ENCODE measurements at places on chromosomes 5 and 9.

DNA sequence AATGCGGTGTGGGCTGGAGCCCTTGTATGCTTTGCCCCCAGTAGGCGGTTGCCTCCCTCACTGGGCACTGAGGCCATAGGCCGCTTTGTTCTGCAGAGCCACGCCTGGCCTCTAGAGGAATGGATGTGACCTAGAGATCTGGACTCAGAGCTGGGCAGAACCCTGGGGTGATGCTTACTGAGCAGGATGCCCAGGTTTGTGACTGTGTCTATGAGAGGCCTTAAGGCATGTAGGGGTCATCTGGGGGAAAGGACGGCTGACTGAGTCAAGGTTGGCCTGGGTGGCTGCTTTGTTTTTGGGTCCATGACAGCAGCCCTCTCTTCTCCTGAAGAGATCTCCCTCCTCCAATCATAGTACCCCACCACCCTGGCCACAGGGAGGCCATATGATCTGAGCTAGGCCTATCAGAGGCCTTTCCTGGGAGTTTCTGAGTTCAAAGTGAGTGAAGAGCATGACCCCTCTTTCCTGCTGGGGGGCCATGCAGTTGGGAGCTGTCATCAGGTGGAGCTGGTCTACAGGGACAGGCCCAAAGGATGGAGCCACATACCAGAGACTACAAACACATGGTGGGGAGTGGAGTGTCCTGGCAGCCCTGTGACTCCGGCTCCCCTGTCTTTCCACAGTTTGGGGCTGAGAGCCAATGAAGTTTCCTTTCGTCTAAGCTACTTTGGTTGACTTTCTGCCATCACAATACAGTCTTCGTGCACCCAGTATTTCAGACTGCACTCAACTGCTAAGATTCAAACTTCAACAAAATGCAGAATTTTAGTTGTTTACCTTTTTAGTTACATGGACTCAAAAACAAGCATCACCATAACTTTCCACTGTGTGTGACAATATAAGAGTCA, 165.4 kb downstream of the AUH start:
- DNase-seq, result no peak

- peak; percentile 10 for DNase-seq
These were observed 637.6 kb upstream of the SGCD start for GRCh38 chr5:155689406-155689805.

DNA sequence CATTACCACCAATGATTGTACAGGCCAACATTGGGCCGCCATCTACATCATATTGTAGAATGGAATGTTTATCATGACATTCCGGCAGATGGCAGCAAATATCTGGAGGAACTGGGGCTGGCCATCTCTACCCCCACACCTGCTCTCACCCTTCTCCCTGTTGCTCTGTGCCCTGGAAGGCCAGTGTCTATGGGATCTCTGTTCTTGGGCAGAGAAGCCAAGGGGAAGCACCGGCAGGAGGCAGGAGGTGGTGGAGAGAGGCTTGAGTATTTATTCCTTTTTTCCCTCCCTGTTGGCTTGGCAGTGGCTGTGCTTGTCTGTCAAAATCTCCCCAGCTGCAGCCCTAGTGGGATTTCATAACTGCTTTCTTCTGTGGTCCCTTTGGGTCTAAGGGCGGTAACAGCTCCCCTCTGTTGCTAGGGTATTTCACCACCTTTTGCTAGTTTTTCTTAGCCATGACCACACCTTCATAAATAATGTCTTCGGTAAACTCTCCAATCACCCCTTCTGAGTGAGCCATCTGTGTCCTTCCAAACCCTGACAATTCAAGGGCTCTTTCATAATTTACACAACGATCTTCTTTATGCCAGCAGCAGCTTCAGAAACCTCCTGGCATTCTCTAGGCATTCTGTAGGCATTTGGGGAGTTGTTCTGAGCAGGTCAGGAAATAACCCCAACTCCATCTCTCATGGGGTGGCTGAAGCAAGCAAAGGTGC, 225.8 kb downstream of the MELK start:
- DNase-seq, result peak; percentile 56

DNA sequence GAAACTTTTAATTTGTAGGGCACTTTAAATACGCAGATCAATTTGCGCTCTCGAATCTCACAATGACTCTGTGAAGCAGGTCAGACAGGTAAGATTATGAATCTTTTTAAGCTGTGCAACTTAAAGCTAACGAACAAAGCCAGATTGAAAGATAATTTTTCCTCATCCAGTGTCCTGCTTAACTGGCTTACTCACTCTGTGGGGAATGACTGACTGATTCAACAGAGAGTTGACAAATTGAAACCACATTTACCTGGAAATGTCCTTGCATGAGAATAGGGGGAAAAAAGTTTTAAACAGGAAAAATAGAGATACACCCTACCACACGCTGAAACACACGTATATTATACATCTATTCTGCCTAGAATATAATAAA, 187.9 kb downstream of the MAN2A1 start:
- DNase-seq, result no peak

- DNase-seq, result no peak
These were observed 193.1 kb downstream of the MEF2C start for GRCh38 chr5:88689668-88690408.

DNA sequence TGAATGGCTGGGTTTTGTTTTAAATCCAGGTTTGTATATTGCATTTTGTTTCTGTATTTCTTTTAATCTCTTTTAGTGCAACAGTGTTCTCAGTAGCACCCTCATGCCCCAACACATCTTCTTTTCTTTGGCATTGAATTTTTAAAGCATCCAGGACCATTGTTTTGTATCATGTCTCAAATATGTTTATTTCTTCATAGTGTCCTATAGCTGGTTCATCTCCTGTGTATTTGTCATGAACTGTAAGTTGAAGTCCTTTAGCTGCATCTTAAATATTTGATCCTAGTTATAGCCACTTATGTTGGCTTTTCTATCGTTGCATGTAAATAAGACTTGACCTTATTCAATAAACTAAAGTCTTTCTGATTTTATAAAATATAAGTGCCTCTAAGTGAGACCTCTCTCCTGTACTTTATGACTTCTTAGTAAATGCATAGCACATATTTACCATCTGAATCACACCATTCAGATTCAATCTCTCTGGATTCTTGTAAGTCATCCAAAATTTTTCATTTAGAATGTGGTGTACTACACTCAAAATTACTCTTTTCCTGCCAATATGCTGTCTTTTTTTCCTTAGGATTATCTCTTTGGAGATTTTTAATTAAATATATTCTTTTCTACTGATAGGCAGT, 21.0 kb upstream of the ERCC6L2 start:
- no peak for DNase-seq

DNA sequence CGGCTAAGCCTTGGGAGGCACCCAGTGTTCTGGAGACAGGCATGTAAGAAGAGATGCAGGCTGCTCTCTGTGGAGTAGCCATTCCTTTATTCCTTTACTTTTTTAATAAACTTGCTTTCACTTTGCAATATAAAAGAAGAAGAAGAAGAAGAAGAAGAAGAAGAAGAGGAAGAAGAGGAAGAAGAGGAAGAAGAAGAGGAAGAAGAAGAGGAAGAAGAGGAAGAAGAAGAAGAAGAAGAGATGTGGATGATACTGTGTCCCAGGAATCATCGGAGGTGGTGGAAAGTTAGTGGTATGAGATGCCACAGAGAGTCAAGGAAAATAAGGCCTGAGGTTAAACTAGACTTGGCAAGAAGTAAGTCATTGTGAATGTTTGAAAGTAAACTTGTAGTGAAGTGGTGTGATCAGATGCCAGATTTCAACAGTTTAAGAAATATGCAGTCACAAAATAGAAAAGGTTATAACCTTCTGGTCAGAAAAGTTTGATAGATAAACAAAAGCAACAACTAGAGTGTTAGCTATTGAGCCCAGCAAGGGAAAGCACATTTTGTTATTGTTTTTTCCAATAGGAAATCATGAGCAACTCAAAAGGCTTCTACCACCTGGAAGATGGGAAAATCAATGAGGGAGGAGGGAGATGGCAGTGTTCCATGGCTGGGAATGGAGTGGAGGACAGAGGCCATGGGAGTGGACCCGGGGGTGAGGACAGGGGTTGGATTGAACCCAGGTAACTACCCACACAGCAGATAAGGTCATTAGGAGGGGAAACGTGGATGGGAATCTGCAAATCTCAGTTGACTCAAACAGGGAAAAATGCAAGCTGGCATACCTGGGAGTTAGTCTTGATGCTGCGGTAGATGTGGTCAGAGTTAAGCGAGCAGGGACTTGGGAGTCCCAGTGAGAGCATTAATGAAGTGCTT, 16.8 kb downstream of the AOPEP start:
- no peak for DNase-seq

- DNase-seq, result no peak
These were observed 293.0 kb upstream of the CDH12 start for GRCh38 chr5:23146183-23146582.

DNA sequence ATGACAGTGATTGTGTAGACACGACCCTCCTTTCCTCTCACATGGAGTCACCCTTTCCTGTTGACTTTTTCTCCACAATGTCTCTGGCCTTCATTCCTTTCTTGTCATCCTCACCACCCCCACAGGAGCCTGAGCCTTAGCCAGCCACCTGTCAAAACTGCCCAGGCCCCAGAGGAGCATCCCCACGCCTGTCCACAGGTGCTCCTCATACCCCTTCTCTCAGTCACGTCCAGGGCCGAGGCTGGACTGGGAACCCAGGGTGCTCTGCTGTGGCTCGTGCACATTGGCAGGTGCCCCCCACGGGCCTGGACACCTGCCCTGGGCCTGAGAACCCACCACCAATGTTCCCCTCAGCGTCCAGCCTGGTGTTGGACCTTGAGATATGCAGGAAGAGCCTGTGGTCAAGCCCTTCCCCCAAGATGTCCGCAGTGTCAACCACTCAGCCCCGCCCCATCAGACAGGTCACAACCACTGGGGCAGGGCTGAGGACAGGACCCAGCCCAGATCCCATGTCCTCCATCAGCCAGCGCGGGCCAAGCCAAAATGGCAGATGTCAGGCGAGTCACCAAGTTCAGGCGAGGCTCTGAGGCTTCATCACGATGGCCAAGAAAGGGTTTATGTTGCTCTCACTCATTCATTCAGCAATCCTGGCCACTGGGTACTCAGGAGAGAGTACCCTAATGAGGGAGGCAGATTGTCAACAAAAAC, 65.8 kb upstream of the STXBP1 start:
- no peak for DNase-seq

GRCh38 chr5:97618721-97619120, 435.7 kb upstream of the RIOK2 start:
- no peak for DNase-seq

DNA sequence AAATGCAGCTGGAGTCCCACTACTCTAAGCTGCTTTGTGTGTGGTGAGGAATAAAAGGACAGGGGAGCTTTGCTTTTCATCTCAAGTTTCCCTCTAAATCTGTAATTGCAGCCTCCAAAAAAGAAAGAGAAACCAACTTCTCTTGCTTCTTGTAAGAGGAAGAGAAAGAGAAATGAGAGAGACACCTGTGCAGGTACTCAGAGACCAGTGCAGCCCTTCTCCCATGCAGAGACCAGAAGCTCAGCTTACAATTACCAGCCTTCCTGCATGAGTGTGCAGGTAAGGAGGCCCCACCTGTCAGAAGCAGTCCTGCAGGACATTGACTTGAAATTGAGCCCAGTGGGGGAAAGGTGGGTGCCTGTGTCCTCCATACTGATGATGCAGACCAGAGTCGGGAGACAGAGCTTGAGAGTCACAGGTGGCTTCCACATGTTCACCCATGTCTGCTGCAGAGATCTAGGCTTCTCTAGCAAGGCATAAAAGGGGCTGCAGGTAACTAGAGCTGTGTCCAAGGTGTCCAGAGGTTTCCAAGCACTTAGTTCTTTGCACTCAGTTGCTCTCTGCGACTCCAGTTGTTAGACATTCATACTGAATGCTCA, 15.3 kb upstream of the MED10 start:
- DNase-seq, result no peak

DNA sequence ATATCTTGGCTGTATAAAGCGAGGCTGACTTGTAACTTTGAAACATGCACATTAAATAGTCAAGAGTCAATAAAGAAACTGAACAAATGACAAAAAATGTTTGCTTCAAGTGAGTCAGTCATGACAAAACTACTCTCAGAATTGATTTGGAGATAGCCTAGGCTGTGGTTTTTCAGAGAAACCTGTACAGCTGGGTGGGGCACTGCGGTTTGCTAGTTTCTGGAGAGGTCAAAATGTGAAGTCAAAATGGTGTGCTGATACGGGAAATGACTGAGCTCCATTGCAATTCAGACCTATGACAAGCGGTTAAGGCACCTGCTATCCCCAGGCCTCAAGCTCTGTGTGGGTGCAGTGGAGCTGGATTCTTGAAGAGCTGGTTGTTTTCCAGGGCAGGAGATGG, 10.3 kb upstream of the CD180 start:
- no peak for DNase-seq

DNA sequence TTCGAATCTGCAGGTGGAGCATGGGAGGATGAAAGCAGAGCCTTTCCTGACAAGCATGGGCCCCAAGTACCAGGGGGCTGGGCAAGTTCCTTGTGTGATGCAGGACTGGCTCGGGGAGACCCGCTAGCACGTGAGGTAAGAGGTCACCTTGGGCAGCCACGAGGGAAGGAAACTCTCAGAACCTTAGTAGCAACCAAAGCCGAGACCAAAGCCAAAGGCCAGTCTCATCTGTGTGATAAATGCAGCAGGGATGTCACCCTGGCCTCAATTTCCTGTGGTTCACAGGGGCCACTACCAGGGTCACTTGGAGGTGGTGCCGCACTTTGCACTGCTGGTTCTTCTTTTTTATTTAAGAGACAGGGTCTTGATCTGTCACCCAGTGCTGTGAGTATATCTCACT, 39.5 kb downstream of the PRRT1B start:
- no peak for DNase-seq

- DNase-seq, result peak; percentile 89
These were observed at the start of gene GRHPR for GRCh38 chr9:37422289-37423104. GRHPR (plus strand) TSS chr9:37422696; CDS start chr9:37422751, 55 bp downstream.

- no peak for DNase-seq
These were observed 165.1 kb downstream of the PLK2 start for GRCh38 chr5:58294598-58295305.

DNA sequence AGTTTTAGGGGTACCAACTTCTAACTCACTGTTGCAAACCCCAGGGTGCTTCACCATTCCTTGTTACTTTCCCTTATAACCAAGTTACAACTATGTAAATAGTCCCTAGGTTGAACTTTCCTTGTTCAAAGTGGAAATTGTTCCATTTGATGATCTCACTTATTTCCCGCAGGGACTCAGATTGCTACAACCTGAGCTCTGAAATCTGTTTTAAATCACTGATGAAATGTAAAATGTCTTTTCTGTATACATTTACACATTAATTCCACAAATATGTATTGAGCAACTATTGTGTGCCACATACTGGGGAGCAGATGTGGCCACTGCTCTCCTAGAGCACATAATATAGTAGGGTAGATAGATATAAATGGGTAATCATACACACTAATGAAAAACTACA, 69.1 kb upstream of the TARS1 start:
- no peak for DNase-seq
